Epithelial cell of esophagus (primary cell): ENCODE measurements at places on chromosomes 12 and 14.
A peak's percentile ranks its signal among the peaks of the same experiment; 100 is the strongest.

DNA sequence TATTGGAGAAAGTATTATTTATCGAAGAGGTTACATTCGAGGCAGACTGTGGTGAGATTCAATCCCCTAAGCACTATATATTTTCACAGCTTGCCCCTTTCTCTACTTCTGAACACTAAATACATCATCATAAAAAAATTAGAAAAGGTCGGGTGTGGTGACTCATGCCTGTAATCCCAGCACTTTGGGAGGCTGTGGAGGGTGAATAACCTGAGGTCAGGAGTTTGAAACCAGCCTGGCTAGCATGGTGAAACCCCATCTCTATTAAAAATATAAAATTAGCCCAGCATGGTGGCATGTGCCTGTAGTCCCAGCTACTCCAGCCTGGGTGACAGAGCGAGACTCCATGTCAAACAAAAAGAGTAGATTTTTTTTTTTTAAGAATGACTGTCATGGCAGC lies 70.6 kb upstream of the MYF6 start:
- no peak for DNase-seq

- peak; percentile 78 for DNase-seq
Observed at GRCh38 chr14:85528897-85529631, 880 bp upstream of the FLRT2 start.

DNA sequence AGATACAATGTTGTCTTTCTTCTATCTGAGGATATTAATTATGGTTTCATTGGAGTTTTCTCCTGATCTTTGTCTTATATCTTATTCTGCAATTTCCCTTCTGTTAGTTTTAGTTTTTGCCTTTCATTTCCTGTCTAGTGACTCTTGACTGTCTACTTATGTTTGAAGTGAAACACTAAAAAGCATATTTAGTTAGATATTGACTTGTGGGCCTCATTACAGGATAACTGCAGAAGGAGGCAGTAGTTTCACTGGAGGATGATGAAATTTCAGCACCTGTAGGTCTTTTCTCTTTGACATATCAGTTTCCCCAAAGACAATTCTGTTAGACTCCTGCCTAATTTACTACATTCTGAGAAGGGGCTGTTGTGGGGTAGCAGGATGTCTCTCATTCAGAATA lies 97.5 kb upstream of the NEDD1 start:
- DNase-seq, result no peak

DNA sequence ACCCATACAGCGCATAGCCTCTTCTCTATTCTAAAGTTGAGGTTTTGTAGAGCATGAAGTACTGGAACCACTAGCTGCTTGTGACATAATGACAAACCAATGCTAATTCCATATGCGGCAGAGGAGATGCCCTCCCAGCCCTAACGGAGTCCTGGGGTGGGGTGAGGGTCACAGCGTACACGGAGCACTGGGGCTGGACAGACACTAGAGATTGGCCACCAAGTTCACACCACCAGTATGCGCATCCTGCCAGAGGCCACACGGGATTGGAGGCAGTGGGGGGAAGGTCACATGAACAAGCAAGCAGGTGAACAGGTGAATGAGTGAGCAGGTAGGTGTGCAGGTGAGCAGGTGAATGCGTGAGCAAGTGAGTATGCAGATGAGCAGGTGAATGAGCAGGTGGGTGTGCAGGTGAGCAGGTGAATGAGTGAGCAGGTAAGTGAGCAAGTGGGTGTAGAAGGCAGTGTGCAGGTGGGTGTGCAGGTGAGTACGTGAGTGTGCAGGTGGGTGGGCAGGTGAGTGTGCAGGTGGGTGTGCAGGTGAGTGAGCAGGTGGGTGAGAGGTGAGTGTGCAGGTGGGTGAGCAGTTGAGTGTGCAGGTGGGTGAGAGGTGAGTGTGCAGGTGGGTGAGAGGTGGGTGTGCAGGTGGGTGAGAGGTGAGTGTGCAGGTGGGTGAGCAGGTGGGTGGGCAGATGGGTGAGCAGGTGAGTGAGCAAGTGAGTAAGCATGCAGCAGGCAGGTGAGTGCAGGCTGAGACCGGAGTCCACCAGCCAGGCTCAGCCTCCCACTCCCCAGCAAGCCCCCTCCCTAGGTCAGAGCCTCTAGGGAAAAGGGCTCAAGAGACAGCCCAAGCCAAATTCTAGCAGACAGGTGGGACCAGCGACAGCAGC lies 52.7 kb downstream of the CCDC85C start:
- DNase-seq, result no peak

- DNase-seq, result peak; percentile 54
Observed at GRCh38 chr12:6980740-6981139, 10.0 kb downstream of the EMG1 start.

GRCh38 chr14:77305696-77306095 lies 15.0 kb downstream of the POMT2 start:
- DNase-seq, result no peak

GRCh38 chr12:13582421-13582820 lies 385.9 kb downstream of the EMP1 start:
- DNase-seq, result no peak

GRCh38 chr12:131606218-131606901 lies 104.5 kb upstream of the SFSWAP start:
- no peak for DNase-seq

DNA sequence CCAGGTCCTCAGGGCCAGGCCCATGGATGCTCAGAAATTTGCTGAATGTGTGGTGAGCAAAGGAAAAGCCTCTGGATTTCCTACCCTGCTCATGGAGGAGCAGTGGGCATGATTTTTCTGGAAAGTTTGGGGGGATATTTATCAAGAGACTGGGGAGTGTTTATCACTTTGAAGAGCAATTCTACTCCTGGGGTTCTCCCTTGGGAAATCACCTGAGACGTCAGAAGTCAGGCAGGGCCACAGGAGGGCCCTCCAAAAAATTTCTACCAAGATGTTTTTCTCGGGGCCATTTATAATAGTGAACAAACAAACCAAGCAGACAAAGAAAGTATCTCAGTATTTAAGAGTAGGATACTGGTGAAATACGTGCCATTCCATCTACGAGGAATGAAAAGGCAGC lies 20.1 kb upstream of the EIF2B2 start:
- DNase-seq, result no peak

DNA sequence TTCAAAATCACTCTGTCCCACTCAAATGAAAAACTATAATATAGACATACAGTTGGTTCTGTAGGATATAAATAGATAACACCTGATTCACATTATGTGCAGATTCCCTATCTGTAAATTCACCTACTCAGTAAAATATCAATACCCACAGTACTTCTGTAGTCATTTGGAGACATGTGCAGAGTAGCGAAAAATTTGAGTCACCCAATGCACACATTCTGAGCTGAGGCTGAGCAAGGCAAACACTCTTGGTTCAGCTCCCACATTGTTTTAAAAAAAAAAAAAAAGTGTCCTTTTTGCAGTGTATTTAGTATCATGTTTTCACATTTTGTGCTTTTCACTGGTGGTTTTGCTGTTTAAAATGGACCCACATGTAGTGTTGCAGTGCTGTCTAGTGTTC lies 27.3 kb upstream of the BBS10 start:
- DNase-seq, result no peak

DNA sequence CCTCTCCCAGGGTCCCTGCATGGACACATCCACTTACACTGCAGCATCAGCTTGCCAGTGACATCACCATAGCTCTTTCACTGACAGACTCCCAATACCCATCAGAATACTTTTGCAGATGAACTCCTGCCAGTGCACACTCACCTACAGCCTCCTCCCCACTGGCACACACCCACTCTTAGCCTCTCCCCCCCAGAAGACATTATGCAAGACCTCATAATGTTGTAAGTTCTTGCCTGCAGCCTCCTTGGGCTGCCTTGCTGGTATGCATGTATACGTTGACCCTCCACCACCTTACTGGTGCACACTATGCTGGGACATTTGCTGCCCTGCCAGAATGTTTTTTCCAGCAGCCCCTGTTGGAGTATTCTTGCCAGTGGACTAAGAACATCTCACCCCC lies 324.2 kb downstream of the AEBP2 start:
- peak; percentile 30 for DNase-seq

- peak; percentile 91 for DNase-seq
Observed at GRCh38 chr14:34781242-34781641, 66.8 kb upstream of the CFL2 start.

DNA sequence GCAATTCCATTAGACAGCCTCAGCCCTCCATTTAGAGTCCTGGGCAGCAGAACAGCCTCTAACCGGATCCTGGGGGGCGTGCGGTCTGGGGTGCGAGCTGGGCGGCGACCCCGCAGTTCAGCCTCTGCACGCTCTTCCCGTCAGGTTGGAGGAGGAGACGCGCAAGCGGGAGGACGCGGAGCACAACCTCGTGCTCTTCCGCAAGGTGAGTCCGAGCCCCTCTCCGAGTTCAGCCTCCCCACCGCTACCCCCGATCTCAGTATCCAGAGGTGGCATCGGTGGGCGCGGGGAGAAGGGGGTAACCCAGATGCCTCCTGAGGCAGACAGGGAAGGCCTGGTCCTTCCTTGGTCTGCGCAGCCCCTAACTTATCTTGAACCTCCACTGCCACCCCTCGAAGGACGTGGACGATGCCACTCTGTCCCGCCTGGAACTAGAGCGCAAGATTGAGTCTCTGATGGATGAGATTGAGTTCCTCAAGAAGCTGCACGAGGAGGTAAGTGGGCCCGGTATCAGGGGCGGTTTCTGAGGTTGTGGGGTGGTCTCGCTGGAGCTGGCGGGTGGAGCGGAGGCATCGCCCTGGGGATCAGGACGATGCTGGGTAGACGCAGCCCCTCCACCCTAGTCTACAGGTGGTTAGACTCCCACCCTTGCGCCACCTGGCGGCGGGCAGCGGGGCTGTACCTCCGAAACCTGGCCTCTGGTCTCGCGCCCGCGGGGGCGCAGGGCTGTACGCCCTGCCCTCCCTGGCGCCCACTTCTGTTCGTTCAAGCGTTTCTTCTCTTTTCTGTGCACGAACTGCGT lies 1.3 kb downstream of the PRPH start:
- peak; percentile 53 for DNase-seq

DNA sequence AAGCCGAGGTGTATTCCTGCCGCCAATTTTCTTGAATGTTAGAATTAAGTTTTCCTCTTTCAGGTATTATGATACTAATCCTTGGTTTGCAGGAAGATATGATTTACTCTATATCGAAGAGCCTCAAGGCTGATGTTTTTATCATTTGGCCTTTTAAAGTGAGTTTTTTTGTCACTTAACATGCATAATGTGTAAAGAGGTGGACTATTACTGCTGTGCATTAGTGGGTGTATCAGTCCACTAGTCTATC lies 11.1 kb upstream of the TMPO start:
- no peak for DNase-seq

- no peak for DNase-seq
Observed at GRCh38 chr12:21429994-21430393, 7.5 kb upstream of the PYROXD1 start.

DNA sequence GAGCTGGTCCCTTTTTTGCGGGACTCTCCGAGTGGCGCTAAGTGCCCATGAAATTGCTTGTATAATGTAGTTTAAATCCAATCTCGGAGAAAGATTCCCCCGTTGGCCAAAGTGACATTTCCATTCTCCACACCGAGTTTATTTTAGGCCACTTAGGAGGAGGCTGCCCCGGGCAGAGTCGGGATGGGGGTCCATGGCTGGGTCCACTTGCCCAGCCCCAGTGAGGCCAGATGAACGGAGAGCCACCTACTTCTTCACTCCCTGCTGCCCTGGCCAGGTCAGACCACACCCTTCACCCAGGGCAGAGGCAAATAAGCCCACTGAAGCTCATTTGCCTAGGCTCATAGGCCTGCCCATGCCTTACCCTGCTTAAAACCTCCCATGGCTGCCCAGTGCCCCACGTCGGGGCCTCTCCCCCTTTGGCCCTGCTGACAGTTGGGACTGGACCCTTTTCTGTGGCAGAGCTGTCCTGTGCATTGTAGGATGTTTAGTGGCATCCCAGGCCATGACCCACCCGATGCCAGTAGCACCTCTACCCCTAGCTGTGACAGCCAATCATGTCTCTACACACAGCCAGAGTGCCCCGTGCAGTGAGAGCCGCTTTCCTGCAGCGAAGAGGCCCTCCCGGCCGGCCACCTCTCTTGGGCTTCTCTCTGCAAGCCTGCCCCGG lies 51.3 kb downstream of the FAM222A start:
- DNase-seq, result no peak

- DNase-seq, result peak; percentile 78
Observed at GRCh38 chr12:52168019-52168717, 23.6 kb downstream of the KRT80 start.

DNA sequence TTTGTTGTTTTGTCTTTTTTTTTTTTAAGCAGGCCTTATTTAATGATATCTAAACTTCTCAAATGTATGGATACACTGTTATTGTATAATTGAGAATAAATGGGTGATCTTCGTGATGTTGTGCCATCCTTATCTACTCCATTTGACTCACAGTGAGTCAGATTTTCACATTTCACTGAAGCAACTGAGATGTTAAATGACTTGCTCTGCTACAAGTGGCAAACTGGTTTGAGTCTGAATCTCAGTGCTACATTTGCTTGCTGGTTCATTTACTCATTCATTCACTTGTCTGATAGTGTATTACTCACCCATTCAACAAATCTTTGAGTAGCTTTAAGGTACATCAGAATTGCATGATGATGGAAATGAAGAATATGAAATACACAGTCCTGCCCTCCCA lies 2.6 kb downstream of the KIAA0586 start:
- DNase-seq, result peak; percentile 92

DNA sequence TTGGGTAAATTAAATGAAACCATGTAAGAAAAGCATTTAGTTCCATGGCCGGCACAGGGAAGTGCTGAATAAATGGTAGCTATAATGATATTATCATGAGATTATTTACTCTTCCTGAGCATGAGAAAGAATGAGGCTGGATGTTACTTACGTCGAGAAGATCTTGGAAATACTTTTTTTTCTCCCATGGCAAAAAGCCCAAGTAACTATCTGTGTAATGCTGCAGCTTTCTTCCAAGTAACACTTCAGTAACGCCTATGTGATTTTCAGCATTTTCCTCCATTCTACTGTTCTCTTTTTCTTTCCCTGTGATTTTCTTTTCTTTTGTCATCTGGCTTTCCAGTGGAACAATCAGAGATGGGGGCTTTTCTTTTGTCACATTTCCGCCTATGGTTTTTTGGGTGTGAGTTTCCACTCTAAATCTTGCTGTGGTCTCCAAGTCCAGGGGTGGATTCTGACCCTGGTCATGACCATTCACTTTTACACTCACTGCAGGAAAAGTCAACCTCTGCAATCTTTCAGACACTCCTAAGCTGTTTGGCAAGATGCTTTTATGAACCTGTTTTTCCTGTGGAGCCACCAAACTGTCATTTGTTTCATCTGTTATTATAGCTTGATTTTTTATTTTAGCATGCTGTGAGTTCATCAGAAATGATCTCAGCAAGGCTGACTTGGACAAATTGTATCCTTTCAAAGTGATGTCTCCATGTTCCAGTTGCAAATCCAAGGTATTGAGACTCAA lies 25.0 kb upstream of the SYCP3 start:
- peak; percentile 66 for DNase-seq

DNA sequence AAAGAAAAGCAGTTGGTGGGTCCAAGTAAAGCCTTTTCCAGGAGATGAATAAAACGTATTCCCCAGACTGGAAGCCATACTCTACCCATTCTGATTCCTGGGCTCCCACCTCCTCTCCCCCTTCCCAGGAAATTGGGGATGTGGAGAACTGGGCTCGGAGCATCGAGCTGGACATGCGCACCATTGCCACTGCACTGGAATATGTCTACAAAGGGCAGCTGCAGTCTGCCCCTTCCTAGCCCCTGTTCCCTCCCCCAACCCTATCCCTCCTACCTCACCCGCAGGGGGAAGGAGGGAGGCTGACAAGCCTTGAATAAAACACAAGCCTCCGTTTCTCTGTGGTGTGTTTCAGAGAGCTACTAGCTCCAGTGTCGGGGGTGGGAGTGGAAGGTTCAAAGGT lies 822 bp upstream of the RDH5 start:
- DNase-seq, result no peak
